ENCODE measurements at places on chromosomes 7 and 10.
A peak's percentile ranks its signal among the peaks of the same experiment; 100 is the strongest.

GRCh38 chr7:151411551-151411950, 1.7 kb upstream of the WDR86 start:
- no peak for DNase-seq

DNA sequence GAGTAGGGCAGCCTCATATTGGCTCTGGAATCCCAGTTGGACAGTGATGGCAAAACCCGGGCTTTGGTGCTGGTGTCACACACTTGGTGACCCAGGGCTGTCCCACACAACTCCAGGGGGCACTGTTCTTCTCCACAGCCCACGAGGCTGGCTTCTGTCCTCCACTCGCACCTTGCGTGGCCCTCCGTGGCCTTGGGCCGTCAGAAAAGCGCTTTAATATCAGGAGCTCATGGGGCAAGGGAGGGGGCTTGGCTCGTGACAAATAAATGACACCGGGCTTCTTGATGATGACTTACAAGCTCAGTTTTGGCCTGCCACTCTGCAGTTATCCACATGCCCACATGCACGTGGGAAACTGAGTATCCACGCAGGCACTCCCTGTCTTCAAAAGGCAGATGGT, 8.1 kb downstream of the DOCK1 start:
- no peak for DNase-seq

- DNase-seq: no peak
Observed at GRCh38 chr7:1152492-1152891, 7.5 kb downstream of the ZFAND2A start.

DNA sequence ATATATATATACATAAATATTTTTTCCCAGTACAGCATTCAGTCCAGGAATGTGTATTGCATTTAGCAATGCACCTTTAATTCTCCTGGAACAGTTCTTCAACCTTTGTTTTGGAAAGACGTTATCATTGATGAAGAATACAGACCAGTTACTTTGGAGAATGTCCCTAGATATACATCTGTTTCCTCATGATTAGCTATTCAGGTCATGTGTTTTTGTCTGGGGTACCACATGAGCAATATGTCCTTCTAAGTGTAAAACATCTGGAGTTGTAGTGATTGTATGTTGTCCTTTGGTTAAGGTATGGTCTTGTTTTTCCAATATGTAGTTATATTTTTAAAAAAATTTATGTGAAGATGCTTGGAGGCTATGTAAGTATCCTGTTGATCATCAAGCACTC, 10.2 kb downstream of the BZW2 start:
- DNase-seq: no peak

- DNase-seq: no peak
Observed at GRCh38 chr10:50613150-50613549, 10.6 kb downstream of the SGMS1 start.

- DNase-seq: no peak
Observed at GRCh38 chr7:27947586-27948278, 207.8 kb downstream of the TAX1BP1 start.

GRCh38 chr10:22252224-22252800, 34.5 kb upstream of the EBLN1 start:
- no peak for DNase-seq

DNA sequence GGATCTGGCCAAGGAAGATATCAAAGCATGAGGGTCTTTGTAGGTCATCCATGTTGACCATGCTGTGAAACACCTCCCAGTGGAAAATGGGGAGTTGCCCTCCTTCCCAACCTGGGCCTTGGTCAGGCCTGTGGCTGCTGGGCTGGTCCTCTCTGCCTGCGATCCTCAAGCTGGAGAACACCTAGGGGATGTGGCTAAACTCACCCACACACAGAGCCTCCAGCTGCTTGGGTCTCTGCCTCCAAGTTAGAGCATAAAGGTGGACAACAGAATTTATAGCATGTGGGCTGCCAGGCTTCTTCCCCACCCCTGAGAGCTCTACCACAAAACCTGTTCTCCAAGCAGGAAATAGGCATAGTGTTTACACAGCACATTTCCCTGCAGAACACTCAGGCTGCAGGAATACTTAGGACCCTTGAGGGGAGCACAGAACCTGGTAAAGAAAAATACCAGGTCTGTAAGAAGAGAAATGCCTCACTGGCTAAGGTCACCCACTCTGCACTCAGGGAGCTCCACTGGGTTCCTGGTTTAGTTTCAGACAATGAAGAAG, at the start of gene SFTPA2:
Gene SFTPA2 (minus strand): TSS at position 248 of the 550 bp plus-strand sequence. CDS start 924 bp downstream, outside the sequence.
- no peak for DNase-seq

DNA sequence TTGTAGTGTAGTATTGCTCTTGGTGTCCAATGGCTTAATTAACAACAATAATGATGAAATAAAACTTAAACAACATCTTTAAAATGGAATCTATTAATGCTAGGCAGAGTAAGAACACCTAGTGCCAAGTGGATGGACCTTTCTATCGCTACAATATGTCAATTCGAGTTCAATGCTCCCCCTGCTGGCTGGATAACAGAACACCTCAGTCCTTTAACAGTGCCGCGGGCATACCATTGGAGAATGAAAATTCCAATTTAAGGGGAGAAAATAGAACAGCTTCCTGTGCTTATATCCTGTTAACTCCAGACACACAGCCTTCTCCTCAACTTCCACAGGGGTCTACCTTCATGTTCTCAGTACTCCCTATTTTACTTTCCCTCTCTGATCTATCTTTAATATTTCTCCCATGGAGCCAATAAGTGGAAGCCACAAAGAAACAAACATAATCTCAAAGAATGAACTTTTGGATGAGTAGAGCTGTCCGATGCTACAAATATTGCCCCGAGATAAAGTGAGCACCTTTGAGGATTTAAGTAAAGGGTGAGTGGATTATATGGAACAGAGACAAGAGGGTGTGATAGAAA, 41.4 kb downstream of the COL1A2 start:
- peak; percentile 70 for DNase-seq

DNA sequence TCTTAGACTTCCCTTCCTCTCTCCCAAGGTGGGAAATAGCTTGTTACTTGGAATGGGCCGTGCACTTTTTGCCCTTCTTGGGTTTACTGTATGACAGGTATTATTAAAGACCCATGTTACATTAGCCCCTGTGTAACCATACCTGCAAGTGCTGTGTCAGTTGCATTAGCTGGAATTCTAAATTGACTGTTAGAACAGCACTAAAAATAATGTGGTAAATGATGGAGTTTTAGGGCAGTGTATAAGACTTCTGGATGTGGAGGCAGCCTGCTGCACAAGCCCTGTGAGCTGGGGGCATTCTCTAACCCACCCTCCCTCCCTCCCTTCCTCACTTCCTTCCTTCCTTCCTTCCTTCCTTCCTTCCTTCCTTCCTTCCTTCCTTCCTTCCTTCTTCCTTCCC, 52.7 kb downstream of the GALNT17 start:
- no peak for DNase-seq

DNA sequence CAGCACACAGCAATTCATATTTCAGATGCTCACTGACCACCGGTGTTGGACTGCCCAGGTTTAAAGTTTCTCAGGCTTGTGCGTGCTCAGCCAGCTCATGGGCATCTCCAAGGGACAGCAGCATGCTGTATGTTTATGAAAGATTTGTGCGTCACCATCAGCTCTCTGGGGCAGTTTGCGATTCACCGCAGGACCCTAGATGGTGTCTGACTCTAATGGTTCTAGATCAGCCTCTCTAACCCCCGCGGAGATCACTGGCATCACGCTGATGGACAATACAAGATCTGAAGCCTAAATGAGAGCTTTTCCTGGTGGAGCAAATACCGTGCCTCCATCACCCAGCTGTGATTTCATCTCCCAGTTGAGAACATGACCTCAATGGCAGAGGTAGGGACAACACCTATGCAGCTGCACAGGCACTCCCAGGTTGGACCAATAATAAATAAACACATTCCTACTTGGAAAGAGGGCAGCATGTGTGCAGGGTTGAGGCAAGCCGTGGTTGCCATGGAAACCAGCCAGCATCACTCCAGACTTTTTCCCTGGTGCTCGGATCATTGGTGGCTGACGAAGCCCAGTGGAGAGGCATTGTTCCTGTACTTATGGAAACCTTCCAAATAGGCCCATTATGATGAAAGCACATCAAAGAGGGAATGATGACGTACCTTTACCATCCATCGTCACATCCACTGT, 253.6 kb downstream of the KCNMA1 start:
- peak; percentile 52 for DNase-seq

DNA sequence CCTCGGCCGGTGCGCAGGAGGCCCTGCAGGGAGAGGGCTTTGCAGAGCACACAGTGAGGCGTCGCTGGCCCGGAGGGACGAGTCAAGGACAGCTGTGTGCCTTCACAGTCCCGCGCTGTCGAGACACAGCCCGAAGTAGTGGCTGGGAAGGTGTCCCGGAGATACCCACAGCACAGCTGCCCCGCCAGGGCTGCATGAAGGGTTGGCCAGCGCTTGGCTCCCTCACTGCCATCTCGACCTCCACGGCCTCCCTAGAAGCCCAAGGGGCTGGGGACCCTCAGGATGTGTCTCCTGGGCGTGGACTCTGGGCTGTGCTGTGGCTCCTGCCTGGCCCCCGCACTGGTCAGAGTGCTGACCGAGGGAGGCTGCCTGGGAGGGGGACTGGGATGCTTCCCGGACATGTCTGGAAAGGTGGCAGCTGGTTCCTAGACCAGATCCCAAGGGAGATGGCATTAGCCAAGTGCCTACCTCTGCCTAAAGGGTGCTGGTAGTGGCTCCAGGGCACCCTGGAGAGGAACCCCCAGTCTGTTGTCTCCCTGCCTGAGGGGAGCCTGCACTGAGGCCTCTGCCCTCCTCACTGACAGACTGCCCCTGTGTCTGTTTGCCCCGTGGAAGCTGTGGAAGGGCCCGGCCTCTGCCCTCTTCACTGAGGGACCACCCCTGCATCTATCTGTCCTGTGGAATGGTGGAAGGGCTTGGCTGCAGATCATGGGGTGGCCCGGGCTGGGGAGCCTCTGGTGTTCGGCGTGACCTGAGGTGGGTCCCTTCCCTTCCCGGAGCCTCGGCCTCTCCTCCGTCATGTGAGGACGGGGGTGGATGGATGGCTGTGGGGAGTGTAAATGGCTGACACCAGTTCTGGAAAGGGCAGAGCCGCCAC, 5.8 kb downstream of the ELFN1 start:
- no peak for DNase-seq

- no peak for DNase-seq
Observed at GRCh38 chr10:37865957-37866803, 8.8 kb upstream of the ZNF248 start.

All from NCI-H1105 treated with DMSO at 0.1 percent for 48 hours (cell line).